NCI-H1048 (cell line): ENCODE measurements at places on chromosomes 11 and 22.

DNA sequence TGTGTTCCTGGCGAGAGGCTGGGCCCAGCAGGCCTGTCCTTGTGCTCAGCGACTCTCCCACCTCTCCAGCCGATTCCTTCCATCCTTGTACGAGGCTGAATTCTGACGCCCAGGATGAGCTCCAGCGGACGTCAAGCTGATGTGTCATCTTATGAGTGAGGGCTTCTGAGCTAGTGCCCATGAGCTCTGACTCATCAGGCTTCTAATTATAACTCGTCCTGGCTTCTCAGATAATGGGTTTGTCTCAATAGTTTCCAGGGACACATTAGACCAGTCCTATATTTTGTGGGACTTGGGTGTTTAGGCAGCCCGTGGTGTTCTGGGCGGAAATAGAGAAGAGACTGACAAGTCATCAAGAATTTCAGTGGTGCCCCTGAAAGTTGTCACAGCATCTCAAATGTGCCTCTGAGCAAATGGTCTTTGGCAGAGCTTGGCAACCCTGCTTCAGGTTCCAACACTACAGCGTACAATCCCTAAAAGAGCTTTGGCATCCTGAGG is 108.2 kb upstream of the CD44 start:
- no peak for DNase-seq

GRCh38 chr11:64437426-64437825 is 78.5 kb downstream of the RPS6KA4 start:
- DNase-seq = no peak

DNA sequence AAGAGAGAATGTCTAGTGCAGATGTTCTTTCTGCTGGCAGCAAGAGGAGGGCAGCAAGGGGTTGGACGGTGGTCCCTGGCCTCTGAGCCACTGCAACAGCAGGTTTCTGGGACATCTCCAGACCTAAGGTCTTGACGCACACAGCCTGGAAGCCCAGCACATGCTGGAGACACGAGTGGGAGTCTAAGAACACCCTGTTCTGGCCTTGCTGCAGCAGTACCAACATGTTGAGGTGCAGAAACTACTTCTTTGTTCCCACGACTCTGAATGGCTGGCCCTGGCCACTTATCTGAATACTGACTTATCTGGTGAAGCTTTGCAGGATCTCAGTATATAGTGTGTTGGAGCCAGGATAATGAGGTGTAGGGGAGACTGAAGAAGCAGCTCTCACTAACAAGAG is 6.8 kb downstream of the MICAL2 start:
- DNase-seq = no peak

DNA sequence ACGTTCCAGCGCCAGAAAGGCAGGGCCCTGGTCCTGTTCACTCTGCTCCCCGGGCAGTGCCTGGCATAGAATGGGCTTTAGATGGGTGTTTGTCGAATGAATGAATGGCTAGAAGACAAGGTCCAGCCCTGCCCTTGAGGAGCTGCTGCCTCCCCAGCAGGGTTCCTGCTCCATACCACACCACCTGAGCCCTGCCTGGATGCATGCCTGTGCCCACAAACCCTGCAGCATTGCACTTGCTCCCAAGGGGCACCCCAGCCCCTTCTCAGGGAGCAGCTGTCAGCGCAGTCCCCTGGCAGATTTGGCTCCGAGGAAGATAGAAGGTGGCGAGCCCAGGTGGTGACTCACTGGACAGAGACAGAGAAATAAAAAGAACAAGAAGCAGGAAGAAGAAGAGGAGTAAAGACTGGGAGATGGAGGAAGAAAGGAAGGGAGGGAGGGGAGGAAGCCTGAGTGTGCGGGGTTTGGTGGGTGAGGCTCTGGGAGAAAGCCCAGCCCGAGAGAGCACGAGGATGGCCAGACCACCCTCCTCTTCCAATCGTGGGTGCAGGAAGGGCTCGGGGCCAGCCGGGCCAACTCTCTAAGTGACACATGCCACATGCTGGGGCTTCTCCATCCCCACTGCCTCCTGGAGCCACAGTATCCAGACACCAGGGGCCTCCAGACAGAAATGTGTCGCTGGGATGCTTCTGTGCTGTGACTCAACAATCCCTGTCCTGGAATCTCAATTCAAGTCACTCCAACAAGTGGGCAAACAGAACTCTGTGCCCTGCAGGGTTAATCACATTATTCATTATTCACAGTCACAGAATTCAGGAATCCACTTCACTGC is 1474.3 kb downstream of the BRD1 start:
- DNase-seq = no peak

DNA sequence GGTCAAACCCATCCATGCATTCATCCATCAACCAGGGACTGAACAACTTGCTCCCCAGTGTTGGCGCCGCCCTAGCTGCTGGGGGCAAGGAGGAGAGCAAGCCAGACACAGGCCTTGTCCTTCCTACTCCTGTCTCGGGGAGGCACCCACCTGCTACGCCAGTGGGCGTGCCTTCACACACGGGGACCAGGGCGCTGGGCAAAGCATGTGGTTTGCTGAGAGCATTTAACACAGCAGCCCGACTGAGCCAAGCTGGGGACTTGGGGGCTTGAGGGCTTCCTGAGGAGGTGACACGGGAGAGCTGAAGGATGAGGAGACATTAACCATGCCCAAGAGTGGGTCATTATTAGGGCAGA is 30.6 kb downstream of the CACNA1I start:
- no peak for DNase-seq

DNA sequence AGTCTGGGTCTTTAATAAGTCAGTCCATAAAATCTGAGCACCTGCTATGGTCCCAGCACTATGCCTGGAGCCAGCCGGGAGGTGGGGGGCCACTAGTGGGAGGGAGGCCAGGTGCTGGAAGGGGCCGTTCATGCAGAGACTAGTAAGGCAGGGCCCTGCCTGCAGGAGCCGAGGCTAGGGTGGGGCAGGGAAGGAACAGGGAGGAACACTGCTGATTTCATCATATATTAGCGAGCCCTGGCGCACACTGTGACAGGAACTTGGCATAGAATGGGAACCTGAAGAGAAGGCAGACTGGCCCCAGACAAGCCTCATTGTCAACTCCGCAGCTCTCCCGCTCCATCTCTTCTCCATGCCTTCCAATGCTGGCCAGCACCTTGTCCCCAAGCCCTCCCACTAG is 7.1 kb downstream of the VSIG10L2 start:
- no peak for DNase-seq

- DNase-seq = peak; percentile 80
Measured at GRCh38 chr11:16402654-16403447, 46.5 kb upstream of the SOX6 start.

DNA sequence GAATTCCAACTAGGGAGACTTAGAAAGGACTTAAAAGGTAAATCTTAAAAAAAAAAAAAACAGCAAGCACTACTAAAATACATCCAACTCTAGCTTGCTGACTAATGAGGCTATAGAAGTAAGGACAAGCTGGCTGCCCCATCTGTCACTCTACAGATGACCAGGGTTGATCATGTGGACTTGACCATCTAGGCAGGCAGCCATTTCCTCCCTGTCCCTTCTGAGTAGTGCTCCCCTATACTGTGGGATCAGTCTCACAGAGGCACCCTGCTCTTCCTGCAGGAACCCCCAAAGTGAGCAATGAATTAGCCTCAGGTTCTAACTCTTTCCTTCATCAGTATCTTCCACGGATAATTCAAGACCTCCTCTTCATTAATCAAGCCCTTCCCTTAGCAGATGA is 12.3 kb downstream of the SLC1A2 start:
- no peak for DNase-seq

- no peak for DNase-seq
Measured at GRCh38 chr22:49327411-49328117, 500.1 kb downstream of the BRD1 start.

DNA sequence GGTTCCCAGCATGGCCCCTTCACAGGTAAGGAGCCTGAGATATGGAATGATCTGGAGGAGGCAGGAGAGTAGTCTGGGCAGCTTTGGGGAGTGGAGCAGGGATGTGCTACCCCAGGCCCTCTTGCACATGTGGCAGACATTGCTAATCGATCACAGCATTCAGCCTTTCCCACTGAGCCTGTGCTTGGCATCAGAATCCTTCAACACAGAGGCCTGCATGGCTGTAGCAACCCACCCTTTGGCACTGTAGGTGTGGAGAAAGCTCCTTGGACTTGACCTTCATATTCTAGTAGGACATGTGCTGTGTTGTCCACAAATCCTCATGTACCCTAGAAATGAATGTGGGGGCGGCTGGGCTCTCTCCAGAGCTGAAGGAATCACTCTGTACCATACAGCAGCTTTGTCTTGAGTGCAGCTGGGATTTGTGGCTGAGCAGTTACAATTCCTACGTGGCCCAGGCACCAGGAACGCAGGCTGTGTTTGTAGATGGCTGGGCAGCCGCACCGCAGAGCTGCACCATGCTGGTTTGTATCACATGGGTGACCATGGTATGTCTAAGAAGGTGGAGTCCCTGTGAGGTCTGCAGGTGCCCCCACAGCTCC is 21.8 kb upstream of the PPP6R3 start:
- no peak for DNase-seq

GRCh38 chr11:46522682-46523281 is 71.0 kb downstream of the AMBRA1 start:
- DNase-seq = no peak

DNA sequence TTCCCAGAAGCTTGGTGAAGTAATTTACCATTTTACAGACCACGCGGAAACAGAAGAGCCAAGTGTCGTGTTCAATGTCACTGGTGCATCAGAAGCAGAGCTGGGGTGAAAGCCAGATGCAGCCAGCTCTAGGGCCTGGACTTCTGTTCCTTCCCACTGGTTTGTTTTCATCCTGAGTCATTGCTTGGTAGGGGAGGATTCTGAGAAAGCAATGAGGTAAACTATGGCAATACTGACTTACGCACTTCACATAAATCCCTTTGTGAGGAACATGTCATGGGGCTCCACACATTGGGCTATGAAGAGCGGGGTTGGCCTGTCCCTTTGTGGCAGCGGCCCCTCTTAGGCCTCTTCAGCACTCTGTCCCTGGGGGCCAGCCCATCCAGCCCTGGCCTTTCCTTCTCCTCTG is 52.4 kb upstream of the RBFOX2 start:
- no peak for DNase-seq

- no peak for DNase-seq
Measured at GRCh38 chr11:123173040-123173855, 21.8 kb downstream of the CLMP start.

DNA sequence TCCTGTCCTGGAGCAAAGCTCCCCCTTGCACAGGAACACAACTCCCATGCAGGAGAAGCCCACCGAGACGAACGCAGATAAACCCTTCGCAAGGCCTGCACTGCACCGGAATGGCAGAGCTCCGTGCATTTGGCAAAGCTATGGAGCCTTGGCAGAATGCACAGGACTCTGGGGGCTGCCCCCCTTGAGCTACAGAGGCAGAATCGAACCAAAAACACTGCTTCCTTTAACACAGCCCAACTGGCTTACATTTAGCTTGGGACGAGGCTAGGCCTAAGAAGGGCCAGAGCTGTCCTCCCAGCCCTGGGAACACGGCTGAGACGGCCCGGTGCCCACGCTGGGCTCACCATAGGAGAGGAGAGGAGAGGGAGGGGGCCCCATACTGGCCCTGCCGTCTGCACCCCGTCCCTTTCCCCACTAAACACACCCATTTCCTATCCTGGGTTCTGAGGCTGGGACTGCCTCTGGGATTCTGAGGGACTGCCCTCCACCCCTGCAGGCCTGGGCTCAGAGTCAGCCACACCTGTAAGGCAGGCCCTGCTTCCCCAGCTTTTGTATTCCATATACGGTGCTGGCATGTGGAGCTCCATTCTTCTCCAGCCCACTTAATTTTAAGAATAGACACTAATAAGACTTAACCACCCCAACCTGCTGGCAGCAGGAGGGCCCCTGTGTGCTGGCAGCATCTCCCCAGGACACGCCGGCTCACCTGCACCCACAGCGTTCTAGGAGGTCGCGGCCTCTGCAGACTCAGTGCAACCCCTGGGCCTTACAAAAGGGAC is 32.9 kb downstream of the PPM1F start:
- DNase-seq = no peak

DNA sequence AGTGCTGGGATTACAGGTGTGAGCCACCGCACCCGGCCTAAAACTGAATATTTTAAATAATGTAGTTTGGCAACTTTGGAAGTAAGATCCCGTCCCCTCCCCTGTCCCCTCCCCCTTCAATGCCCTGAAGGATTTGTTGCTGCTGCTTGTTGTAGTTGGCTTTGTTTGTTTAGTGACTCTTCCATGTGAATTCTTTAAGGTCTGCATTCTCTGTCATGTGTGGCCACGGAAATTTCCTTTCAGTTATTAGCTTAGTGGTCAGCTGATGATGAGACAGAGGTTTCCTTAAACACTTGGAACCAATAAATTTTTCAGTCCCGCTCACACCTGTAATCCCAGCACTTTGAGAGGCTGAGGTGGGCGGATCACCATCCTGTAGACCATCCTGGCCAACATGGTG is 109.9 kb downstream of the MPPED1 start:
- no peak for DNase-seq

GRCh38 chr22:36277482-36278291 is 24.8 kb downstream of the APOL1 start:
- DNase-seq = peak; percentile 41

- no peak for DNase-seq
Measured at GRCh38 chr22:35649026-35649553, 844 bp downstream of the APOL6 start.

- DNase-seq = no peak
Measured at GRCh38 chr22:36937319-36938027, 24.0 kb downstream of the CSF2RB start.

- DNase-seq = no peak
Measured at GRCh38 chr22:30453731-30454510, 17.9 kb downstream of the SEC14L3 start.

DNA sequence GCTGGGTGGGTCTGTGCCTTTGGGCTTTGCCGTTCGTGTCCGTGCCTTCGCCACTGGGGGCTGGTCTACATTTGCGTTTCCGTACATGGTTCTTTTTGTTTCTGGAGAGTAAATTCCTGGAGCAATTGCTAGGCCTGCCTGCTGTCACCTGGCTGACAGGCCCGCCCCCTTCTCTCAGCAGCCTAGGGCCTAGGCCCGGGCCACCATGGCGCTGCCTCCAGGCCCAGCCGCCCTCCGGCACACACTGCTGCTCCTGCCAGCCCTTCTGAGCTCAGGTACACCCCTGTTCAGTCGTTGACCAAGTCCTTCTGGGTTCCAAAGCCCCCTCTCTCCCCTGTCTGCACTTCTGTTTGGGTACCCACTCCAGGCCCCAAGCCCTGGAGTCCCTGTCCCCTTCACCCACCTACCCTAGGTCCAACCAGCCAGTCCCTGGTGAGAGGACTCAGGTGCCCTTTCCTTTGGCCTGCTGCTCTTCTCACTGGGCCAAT is 649 bp downstream of the TMEM25 start:
- DNase-seq = no peak

DNA sequence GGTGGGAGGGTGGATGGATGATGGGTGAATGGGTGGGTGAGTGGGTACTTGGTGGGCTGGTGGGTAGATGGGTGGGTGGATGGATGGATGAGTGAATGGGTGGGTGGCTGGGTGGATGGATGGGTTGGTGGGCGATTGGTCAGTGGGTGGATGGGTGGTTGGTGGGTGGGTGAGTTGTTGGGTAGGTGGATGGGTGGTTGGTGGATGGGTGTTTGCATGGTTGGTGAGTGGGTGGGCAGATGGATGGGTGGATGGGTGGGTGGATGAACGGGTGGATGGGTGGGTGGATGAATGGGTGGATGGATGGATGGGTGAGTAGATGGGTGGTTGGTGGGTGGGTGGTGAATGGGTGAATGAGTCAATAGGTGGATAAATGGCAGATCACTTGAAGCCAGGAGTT is 43.0 kb upstream of the LRRC32 start:
- DNase-seq = no peak
